ENCODE measurements at places on chromosomes 5 and 9.

GRCh38 chr5:31181376-31181987 is 12.0 kb upstream of the CDH6 start:
- no peak for DNase-seq

DNA sequence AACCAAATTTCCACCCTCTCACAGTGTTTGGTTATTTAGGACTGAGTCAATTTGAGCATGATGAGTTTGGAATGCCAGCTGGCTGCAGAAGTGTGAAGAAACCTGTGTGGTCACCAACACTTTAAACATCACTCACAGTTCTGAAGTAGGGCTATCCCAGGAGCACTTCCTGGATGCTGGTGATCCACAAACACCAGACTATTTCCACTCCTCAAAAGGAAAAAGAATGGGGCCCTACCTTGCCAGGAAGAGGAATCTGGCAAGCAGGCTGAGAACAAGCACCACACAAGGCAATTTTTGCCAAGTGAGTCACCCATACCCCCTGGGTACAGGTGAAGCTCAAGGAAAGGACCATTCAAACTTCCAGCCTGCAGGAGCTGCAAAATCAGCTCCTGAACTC is 294.2 kb upstream of the PTGER4 start:
- DNase-seq, result no peak

- no peak for DNase-seq
These were observed 190.3 kb downstream of the MELK start for GRCh38 chr9:36762958-36763357.

GRCh38 chr9:128703616-128704355 is 1.5 kb downstream of the PKN3 start:
- DNase-seq, result no peak

- DNase-seq, result no peak
These were observed 106.4 kb downstream of the SLC24A2 start for GRCh38 chr9:19682397-19682796.

DNA sequence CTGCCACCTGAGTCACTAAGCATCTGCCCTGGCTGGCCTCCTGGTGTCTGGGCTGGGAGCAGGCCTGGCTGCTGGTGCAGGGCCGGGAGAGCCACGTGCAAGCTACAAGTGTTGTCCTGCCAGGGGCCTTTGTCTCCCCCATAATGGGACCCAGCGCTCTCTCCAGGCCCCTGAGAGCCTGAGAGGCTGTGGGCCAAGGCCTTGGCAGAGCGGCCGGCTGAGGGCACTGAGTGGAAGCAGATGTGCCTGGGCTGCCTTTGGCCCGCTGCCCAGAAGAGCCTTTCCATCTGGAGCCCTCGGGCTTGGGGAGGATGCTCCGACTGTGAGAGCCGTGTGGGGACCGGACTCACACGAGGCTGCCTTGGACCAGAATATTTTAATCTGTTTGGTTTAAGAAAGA is 185.5 kb downstream of the RGS3 start:
- no peak for DNase-seq

- no peak for DNase-seq
These were observed 407.2 kb downstream of the EFNA5 start for GRCh38 chr5:107263387-107264018.

GRCh38 chr9:117768750-117769395 is 64.7 kb downstream of the TLR4 start:
- DNase-seq, result no peak

GRCh38 chr5:33685873-33686755 is 205.7 kb downstream of the ADAMTS12 start:
- DNase-seq, result no peak

DNA sequence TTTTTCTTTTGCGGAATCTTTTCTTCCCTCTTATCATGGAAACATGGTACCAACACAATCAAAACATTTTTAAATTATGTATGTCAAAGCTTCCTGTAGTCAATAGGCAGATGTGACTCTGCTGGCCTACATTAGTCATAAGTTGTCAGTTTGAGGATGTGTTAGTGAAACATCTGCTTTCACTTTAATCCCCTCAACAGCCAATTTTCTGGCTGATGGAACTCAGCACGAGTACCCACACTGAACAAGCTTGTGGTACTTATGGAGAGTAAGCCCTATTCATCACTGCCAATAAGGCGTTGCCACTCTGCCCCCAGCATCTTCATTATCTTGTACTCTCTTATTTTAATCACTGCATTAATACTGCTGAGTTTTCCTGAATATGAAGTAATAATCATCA is 1034.4 kb downstream of the CDH9 start:
- DNase-seq, result no peak

GRCh38 chr9:134484479-134484878 is 157.1 kb upstream of the COL5A1 start:
- peak; percentile 14 for DNase-seq

DNA sequence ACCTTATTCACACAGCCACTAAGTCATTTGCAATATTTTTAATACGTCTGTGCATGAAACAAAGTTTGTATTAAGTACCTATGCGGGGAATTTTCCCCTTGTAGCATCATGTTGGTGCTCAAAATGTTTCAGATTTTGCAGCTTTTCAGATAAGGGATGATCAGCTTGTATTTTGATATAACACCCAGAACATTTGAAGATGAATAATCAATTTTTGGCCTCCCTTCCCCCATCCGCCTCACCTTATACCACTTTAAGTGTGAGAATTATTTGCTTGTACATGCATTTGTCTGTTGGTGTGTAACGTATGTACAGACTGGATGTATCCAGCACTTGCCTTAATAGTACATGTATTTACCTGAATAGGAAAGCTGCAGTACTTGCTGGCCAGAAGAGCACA is 1.7 kb downstream of the JAK2 start:
- no peak for DNase-seq

DNA sequence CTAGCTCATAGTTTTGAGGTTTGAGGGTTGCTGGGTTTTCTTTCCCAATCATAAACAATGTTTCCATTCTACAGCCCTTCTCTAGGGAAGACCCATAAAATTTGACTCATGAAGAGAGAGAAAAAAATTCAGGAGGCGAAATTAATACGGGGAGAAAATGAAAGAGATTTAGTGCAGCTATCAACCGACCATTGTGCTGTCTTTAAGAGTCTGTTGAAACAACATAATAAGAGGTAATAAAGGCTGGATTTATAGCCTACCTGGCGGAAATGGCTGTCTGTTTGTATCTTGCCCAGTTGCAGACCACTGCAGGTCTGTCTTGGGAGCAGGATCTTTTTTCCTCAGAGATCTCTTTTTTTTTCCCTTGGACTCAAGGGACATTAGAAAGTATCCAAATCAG is 66.9 kb downstream of the TLR4 start:
- DNase-seq, result no peak

DNA sequence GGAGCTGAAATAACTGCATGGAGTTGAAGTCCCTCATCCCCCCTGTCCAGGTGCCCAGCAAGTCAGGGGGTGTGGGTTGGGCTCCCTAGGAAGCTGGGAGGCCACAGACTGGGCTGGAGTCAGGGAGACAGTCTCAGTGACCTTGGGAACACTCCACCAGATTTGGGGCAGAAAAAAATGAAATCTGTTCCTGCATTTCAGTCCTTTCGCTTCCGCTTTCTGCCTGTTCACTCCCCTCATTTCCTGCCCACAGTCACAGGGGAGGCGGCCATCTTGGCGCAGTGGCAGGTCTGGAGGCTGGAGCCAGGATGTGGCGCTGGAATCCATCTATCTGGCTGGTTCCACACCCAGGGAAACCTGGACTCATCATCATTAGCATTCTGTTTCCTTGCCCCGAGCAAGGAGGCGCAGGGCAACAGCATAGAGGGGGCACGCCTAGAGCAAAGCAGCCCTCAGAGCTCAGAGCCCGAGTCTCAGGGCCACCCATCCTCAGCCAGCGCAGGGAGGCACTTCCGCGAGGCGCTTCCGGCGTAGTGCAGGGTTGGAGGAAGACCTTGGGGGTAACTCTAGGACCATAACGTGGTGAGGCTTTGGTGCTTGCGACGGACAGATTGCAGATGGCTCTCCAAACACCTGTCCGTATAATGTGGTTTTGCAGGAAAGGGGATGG is 86.2 kb upstream of the HSPA9 start:
- DNase-seq, result no peak

DNA sequence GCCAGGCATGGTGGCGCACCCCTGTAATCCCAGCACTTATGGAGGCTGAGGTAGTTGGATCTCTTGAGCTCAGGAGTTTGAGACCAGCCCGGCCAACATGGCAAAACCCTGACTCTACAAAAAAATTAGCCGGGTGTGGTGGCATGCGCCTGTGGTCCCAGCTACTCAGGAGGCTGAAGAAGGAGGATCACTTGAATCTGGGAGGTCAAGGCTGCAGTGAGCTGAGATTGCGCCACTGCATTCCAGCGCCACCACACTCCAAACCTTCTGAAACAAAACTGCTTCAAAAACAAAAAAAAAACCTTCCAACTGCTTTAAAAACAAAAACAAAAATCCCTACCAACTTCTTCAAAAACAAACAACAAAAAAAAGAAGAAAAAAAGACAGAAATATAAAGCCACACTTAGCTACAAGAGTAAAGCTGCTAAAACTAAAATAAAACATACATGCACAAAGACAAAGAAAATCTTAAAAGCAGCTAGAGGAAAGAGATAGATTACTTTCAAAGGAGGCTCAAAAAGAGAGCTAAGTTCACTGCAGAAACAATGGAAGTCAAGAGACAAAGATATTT is 11.4 kb downstream of the DCAF10 start:
- no peak for DNase-seq

GRCh38 chr5:38899936-38900335 is 54.1 kb downstream of the OSMR start:
- no peak for DNase-seq
